ENCODE measurements at places on chromosomes 6 and 20.

DNA sequence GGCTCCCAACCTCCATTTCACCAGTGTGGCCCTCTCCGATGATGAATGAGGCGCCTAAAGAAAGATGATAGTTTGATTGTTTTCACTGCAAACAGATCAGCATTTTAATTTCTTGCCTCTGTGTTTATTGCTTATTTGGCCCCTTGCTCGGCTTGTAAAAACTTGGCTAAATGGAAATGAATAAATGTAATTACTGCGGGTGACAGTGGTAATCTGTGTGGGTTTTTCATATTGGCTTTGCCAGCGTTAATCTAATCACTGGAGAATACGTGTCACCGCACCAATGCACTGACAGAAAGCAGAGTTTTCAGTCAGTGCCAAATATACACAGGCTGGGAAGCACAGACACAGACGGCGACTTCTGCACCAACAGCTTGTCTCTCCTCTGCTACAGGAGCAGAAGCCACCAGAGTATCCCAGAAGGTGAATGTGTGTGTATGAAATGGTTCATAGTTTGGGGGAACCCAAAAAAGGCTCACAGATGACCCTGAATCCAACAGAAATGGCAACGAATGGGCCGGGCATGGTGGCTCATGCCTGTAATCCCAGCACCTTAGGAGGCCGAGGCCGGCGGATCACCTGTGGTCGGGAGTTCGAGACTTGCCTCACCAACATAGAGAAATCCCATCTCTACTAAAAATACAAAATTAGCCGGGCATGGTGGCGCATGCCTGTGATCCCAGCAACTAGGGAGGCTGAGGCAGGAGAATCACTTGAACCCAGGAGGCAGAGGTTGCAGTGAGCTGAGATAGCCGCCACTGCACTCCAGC is 534.0 kb downstream of the PKHD1 start:
- DNase-seq = no peak

DNA sequence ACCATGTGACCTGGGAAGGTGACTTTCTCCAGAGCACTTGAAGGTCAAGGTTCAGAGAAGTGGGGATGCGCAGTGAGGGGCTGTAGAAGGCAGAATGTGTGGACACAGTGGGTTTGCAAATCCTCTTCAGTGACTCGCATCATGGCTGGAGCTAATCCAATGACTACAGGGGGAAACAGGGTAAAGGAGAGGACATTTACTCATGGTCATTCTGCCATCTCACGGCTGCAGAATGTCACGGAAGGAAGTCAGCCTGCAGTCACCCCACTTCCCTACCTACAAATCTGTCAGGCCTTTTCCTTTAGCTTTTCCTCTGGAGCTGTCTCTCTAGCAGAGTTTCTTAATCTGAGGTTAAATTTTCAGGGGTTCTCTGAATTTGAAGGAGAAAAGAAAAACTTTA is 337.6 kb downstream of the CDC5L start:
- no peak for DNase-seq

DNA sequence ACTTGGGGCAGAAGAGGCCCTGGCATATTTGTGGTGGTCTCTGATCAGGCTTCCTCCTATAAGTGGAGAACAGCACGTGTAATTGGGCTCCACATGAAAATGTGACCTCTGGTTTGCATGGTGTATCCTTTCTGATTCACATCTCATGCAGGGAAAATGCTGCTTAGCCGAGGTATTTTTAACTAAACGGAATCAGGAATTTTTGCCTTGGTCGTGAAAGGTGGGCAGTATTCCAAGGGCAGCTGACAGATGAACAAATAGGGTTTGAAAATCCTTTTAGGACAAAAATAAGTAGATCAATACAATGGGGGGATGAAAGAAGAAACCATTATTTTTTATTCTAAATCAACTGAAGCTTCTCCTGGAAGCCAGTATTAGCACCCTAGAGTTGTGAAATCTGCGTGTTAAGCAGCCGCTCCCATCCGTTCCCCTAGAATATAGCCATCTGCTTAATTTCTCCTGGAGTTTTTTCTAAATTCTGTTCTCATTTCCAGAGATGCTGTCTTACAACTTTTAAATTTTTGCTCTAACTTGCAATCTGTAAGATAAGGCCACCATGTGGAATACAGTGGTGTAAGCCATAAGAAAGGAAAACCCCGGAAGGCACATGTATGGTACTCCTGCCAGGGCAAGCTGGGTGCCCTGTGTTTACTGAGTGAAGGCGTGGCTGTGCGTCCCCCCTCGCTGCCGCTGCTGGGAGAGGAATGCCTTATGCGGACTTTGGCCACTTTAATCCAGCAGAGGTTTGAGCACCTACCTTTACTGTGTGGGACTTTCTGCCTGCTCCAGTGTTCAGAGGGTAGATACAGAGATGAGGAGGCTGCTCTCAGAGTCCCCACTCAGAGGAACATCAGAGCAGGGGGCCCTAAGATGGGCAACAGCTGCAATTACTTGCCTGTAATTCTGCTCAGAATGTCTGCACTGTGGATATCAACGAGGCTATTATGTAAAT is 52.4 kb downstream of the SYNJ2 start:
- DNase-seq = no peak

GRCh38 chr6:83884523-83884922 is 25.0 kb downstream of the CYB5R4 start:
- no peak for DNase-seq

- no peak for DNase-seq
These were observed 351 bp downstream of the AURKA start for GRCh38 chr20:56391596-56392131.

DNA sequence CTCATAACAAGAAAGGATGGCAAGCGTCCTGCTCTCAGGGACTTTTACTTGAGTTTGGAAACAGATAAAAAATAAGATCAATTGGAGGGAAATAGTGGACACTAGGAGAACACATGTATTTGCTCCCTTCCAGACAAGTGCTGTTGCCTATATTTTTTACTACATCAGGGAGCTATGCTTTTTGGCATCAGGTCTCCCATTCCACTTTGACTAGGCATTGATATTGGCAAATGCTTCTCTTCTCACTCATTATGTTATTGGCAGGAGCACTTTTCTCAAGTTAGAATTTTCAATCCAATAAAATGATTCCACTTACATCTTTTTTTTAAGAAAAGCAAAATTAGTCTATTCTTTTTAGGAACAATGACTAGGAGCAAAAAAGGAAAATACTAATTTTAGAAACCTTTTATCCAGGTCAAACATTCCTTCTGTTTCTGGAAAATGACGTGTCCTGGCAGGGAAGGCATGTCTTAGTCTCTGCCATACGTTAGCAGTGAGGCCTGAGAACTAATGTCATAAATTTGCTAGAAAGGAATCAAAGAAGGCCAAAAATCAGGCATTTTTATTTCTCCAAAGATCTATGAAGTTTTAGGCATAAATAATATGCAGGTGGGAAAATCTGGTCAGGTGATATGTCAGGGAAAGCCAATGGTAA is 21.4 kb downstream of the BCAS1 start:
- DNase-seq = no peak

DNA sequence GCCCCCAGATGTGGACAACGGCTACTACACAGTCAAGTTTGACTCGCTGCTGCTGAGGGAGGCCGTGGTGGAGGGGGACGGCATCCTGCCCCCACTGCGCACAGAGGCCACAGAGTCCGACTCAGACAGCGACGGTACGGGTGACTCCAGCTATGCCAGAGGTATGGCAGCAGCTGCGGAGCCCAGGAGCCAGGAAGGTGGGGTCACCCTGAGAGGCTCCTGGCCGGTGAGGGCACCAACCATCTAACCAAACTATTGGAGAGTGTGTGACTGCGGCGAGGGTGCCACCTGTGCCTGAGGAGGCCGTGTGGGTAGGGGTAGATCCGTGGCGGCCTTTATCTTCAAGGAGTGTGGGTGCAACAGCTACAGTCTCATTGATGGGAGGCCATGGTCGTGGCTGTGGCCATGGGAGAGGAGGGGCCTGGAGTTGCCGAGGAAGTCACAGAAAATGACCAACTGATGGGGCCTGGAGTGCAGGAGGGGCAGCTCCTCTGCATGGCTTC is 2.8 kb upstream of the LIME1 start:
- DNase-seq = no peak

DNA sequence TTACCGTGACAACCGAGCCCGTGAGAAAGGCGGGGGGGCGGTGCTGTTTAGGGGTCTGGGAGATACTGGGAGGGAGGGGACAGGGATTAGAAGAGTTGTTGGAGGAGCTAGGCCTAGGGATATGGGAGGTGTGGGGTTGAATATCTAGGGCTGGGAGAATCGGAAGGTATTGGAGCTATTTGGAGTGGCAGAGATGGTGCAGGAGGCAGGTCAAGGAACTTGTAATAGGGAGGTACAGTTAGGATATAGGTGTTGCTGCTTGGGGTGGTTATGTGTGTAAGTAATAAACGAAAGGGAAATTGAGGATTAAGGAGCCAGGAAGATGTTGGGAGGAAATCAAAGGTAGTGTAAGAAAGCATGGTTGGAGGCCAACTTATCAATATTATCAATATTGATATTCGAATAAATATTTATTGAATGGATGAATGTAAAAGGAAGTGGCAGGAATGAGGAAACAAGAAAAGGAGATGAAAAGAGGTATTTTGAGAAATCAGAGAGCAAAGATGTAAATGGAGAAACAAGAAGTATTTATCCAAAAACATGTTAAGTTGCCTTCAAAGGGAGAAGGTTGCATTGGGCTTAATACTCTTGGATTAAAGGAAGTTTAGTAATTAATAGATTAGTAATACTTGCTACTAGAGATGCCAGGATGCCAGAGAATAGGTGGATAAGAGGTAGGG is 602 bp downstream of the PPP1R11 start:
- DNase-seq = no peak

GRCh38 chr6:139588076-139588639 is 213.7 kb upstream of the CITED2 start:
- DNase-seq = no peak

DNA sequence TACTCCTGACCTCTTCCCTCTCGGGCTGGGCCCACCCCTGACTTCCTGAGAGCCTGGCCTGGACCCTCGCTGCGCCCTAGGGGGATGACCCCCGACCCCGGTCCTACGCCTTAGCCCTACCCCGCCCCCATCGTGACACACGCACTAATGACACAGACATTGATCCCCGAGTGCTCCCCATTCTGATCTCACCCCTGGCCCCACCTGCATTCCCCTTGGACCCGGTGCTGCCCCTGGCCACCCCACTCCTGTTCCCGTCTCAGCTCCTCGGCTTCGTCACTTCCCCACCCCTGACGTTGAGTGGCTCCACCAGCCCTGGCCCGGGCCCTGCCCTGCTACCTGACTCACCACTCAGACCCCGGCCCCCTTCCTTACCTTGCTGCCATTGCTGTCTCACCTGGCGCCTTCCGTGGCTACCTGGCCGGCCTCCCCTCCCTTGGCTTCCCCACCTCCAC is 12.1 kb downstream of the RBCK1 start:
- no peak for DNase-seq

DNA sequence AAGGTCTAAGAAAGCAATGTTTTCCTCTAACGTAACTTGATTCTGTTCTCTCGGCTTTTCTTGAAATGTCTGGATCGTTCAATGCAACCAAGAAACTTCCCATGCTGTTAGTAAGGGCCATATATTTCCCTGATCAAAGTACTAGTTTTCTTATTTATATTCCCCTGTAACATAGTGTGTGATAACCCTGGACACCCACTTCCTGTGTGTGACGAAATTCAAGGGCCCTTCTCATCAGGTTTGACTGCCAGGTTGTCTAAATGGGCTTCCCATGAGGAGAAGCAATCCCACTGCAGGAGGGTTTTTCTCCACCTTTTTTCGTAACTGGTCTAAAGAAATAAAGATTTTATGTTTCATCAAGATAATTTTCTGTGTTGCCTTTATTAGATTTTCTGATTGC is 102.6 kb upstream of the RPS6KA2 start:
- DNase-seq = no peak

- no peak for DNase-seq
These were observed 88.3 kb downstream of the DTNBP1 start for GRCh38 chr6:15574486-15574885.

GRCh38 chr6:24332317-24332716 is 25.5 kb downstream of the DCDC2 start:
- no peak for DNase-seq

DNA sequence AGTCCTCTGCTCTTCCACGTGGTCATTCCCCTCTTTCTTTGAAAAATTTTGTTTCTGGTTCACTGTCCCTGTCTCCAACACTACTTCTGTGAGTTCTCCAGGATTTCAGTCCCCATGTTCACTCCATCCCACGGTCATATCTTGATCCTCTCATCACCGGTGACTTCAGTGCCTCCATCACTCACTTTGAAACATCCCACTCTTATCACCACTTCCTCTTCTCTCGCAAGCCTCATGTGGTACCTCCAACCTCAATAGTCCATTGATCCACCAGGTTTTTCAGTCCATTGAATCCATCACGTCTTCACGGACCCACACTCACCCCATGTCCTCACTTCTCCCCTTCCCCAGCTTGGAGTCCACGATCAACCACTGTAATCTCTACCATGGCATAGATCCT is 64.8 kb downstream of the CARMIL1 start:
- DNase-seq = no peak

DNA sequence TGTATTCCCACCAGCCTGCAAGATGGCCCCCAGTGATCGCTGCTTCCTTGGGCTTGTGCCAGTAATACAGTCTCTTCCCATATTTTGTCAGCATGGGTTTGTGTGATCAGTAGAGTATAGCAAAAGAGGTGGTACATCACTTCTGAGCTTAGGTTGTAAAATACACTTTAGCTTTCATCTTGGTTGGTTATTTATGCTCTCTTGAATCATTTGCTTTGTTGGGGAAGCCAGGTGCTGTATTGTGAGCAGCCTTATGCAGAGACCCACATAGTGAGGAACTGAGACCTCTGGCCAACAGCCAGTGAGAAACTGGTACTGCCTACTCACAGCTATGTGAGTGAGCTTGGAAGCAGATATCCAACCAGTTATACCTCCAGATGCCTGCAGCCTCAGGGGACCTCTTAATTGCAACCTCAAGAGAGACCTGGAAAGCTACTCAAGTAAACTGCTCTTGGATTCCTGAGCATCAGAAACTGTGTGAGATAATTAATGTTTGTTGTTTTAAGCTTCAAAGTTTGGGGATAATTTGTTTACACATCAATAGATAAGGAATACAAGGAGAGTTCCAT is 229.3 kb downstream of the FARS2 start:
- no peak for DNase-seq

- DNase-seq = no peak
These were observed 24.2 kb upstream of the ZNF318 start for GRCh38 chr6:43393602-43394001.

DNA sequence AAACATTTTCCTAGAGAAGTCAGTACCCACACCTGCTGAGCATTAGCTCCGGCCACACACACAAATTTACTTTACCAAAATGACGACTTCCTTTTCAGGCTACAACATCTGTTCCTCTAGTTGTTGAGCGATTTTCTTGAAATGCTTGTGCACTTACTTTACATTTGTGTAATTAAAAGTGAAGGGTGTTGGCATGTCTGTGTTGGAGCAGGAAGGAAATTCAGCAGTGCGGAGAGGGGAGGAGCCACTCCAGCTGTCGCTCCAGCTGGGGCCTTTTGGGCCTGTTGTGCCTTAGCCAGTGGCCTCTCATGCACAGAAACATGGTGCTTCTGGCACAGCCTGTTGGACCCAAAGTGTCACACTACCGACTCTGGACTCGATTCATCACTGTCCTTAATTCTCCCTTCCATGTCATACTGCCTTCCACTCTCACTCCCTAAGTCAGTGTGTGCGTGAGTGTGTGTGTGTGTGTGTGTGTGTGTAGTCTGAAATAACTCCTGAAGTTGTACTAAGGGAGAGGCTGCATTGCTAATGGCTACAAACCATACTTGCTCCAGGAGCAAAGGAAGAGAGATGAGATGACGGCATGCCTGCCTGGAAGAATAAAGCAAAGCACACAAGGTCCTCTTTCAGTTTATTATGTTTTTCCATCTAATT is 191.8 kb upstream of the ARG1 start:
- DNase-seq = no peak

- DNase-seq = no peak
These were observed 39.1 kb downstream of the LHFPL5 start for GRCh38 chr6:35844290-35844689.
